ENCODE measurements at places on chromosomes 7 and 10.

GRCh38 chr10:62619413-62619738, 185.1 kb upstream of the ADO start:
- DNase-seq: no peak

DNA sequence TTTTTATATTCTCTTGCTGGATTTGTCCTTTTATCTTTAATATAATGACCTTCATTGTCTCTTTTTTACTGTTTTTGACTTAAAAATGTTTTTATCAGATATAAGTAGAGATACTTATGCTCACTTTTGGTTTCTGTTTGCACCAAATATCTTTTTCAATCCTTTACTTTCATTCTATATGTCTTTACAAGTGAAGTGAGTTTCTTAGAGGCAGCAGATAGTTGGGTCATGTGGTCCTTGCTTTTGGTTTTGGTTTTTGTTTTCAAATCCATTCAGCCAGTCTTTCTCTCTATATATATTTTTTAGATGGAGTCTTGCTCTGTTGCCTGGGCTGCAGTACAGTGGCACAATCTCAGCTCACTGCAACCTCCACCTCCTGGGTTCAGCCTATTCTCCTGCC, 932.4 kb upstream of the LRRTM3 start:
- no peak for DNase-seq

DNA sequence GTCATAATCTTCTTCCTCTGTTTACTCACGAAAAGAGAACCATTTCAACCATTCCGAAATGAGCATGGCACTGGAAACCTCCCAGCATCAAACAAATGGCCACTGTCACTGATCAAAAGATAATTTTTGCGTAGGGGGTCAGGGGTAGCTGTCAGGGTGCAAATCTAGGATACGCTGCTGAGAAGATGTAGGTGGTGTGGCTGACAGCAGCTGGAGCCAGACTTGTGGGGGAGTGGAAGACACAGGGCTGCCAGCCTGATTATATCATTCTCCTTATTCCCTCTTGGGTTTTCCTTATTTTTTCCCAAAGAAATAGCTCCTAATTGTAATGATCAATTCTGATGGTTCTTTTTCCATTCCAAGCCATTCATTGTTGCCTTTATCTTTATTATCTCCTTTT, 266.1 kb downstream of the SORCS1 start:
- DNase-seq: no peak

GRCh38 chr7:37815671-37816371, 32.6 kb upstream of the NME8 start:
- DNase-seq: no peak

DNA sequence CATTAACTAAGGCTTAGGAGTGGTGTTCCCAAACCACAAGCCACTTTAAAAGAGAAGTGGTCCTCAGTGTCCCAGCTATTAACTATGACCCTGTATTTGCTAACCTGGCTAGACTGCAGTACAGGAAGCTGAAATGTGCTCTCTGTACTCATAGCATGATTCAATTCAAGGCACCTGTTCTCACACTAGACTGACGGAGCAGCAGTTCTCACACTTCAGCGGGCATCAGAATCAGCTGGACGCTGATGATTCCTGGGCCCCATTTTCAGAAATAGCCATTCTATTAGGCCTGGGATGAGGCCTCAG, 24.5 kb upstream of the MSRB2 start:
- no peak for DNase-seq

- DNase-seq: no peak
These were observed 184.9 kb downstream of the PPP1R9A start for GRCh38 chr7:95092324-95092723.

- DNase-seq: no peak
These were observed 129.4 kb downstream of the SLC16A9 start for GRCh38 chr10:59580026-59580863.

- no peak for DNase-seq
These were observed 272.6 kb downstream of the DOCK4 start for GRCh38 chr7:111933609-111934008.

- no peak for DNase-seq
These were observed 535.5 kb downstream of the GPAM start for GRCh38 chr10:111648046-111648445.

Data from CD4-positive, alpha-beta T cell treated with Interleukin-10 for 1 hour (primary cell).